CD8-positive, alpha-beta memory T cell (primary cell): ENCODE measurements at places on chromosomes 13 and 19. TPM values are rescaled to one million over a fixed set of nuclear protein-coding genes. Genes with fewer than 3 reads are reported as not detected.

EMP3 gene
- 273 TPM for total RNA-seq

ONECUT3 gene
- not detected for total RNA-seq

PGLYRP1 gene
- not detected for total RNA-seq

GRCh38 chr19:23774524-23774971, 15.9 kb upstream of the ZNF681 start:
- peaks cover 6% of the 10 kb centered on the region for H3K4me1 ChIP-seq
- no peaks in the 10 kb centered on the region for H3K36me3 ChIP-seq

GRCh38 chr19:38805180-38805579, 7.6 kb downstream of the LGALS4 start:
- H3K36me3 ChIP-seq = no peaks in the 10 kb centered on the region
